ENCODE measurements at places on chromosomes 2 and 18. TPM values are rescaled to one million over a fixed set of nuclear protein-coding genes. Genes with fewer than 3 reads are reported as not detected.

The VIL1 gene
- not detected for total RNA-seq

The SANBR gene
- total RNA-seq, result 6.1 TPM

The DSG4 gene
- total RNA-seq, result not detected

The RNPEPL1 gene
- total RNA-seq, result 58.1 TPM

The ELOA2 gene
- not detected for total RNA-seq

The AKAIN1 gene
- total RNA-seq, result not detected

The HAAO gene
- total RNA-seq, result 4.1 TPM

The POTEI gene
- 0.79 TPM for total RNA-seq

GRCh38 chr18:59067873-59068272 lies 71.8 kb upstream of the SEC11C start:
- DNase-seq, result no peak

GRCh38 chr2:121253674-121254240 lies 31.2 kb downstream of the TFCP2L1 start:
- DNase-seq, result no peak

GRCh38 chr2:159086342-159086741 lies 117.9 kb downstream of the TANC1 start:
- peak; percentile 73 for DNase-seq

DNA sequence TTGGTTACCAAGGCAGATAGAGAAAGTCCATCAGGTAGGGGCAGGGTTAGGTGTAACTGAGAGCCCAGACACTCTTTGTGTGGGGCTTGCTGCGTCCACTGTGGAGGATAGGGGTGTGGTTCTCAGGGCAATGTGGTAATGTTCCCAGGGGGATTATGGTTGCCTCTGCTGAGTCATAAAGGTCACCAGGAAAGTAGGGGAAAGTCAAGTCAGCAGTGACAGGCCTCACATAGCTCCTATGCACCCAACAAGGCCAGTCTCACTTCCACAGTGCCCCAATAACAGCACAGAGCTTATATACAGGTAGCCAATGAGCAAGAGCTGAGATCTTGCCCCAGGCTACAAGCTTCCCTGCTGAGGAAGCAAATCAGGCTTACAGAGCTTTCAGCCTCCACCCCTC lies 1438.0 kb upstream of the ZEB2 start:
- no peak for DNase-seq

GRCh38 chr2:30026091-30027055 lies 105.0 kb upstream of the ALK start:
- peak; percentile 76 for DNase-seq

GRCh38 chr2:10497797-10498251 lies 49.7 kb upstream of the ODC1 start:
- peak; percentile 76 for DNase-seq

GRCh38 chr18:75071866-75072671 lies 136.9 kb downstream of the PTGR3 start:
- DNase-seq, result no peak

DNA sequence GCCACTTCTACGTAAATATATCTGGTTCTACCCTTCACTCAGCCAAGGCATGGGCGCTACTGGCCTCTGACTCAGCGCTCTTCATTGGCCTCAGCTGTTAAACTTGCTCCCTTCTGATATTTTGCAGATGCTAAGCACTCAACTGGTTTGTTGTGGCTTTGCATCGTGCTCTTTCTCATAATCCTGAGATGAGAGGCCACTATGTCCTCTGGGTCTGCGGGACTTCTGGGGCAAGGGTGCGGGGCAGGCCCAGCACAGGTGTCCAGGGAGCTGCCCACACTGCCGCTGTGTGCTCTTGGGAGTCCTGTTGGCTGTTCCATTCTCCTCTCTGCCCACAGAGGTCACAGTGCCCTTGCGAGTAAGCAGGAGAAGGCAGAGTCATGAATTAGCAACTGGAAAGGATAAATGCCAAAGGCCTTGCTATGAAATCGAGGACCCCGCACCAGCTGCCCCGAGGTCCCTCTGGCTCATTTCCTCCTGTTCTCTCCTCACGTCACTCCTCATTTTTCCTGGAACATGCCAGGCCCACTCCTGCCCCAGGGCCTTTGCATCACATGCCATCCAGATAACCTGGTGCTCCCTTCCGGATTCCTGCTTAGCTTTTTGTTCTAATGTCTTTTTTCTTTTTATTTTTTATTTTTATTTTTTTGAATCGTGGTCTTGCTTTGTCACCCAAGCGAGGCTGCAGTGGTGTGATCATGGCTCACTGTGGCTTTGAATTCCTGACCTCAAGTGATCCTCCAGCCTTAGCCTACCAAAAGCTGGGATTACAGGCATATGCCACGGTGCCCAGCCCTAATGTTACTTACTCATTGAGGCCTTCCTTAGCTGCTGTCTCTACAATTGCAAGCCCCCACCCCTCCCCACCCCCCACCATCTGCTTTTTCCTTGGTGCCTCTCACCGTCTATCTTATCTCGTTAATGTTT lies 34.9 kb upstream of the MAT2A start:
- DNase-seq, result no peak

DNA sequence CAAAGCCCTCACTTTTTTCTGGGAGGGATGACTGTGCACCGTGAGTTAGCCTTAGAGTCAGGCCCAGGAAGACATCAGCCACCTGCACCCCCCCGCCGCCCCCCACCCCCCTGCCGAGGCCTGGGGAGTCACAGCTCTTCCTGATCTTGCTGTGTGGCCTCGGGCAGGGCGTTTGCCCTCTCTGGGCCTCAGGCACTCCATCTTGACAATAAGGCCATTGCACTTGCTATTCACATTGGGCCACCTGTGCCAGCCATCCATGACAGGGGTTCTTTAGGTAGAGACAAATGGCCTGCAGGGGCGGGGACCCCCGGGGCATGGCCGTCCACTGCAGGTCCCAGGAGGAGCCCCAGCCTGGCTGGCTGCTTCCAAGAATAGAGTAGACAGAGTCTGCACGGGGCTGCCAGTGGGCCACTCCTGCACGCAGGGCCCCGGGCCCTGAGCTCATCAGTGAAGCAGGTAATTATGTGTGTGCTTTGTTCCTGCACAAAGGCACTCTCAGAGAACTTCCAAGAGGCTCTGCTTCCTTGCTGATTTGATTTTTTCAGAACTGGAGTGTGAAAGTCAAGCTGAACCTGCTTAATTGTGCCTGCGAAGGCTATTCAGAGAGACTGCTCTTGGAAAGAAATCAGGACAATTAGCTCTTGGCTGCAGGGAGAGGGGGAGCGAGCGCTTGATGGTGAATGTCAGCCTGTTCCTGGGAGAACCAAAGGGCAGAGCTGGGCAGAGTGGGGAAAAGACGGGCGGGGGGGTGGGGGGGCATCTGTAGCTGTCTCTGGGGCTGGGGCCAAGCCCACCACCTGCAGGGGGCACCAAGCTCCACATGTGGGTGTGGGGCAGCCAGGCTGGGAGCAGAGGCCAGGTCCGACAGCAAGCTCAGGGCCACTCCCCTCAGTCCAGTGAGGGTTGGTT lies 40.3 kb downstream of the RRM2 start:
- DNase-seq, result no peak

DNA sequence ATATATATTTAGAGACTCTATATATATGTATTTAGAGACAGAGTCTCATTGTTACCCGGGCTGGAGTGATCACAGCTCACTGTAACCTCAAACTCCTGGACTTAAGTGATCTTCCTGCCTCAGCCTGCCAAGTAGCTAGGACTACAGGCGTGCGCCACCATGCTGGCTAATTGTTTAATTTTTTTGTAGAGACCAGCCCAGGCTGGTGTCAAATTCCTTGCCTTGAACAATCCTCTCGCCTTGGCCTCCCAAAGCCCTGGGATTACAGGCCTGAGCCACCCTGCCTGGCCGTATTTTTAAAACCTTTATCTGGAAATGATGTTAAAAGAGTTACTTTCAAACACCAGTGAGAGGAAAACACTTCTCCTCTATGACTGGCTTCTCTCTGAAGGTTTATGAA lies 30.9 kb upstream of the PGAP1 start:
- DNase-seq, result no peak

GRCh38 chr18:51811883-51812282 lies 528.1 kb upstream of the DCC start:
- no peak for DNase-seq

DNA sequence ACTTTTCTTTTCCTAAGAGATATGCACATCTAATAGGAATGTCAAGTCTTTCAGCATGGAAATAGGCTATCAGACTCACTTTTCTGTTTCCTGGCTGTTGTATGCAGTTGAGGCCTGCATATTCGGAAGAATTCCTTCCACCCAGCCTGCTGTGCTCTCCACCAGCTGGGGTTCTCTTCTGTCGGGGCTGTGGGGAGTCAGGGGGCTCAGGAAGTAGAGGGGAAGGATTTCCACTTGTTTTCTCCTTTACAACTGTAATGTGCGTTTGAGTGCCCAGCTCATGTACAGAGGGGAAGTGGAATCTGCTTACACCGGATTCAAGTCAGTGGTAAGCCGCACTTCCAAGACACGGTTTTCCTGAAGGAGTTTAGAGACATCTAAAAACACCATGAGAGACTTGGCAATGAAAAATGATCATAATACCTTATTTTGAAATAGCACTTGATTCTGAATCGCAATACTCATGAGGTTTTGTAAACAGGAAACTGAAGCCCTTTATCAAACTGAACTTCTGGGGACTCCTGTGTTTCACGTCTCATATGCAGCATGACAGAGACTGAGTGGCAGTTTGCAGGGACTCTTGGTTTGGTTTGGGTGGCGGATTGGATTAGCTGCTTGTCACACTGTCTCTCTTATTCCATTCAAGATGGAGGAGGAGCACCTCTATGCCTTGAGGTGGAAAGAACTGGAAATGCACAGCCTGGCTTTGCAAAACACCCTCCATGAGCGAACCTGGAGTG lies 90.4 kb downstream of the MTCL1 start:
- DNase-seq, result no peak

DNA sequence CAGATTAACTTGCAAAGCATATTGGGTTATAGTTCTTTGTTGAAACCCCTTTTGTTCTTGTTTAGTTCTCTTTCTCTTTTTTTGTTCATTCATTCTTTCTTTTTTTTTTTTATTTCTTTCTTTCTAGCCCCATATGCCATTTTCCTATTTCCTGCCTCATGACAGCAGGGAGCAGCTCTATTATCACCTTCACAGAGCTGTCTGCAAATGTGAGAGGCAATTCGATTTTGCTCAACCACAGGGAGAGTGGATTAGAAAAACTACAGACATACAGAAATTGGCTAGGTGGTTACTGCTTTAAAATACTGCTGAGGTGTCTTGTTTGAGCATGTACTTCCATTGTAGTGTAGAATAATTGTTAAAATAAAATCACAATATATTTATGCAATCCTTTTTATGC lies 44.2 kb upstream of the TBR1 start:
- no peak for DNase-seq

DNA sequence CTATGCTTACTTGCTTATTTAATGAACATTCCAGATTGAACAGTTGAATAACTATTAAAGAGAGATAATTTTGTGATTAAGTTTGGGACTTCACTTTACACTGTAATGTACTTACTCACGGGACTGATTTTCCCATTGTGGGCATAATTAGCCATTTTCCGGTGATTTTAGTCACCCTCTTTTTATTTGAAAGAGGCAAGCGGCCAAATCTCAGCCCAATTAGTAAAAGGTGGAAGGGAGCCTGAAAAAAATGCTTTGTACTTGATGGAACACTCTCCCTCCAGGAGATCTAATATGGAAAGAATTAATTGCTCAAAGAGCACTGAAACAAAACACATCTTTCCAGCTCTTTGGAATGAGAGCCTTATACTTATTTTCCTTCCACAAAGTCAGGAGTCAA lies 50.2 kb downstream of the CALCRL start:
- DNase-seq, result no peak

DNA sequence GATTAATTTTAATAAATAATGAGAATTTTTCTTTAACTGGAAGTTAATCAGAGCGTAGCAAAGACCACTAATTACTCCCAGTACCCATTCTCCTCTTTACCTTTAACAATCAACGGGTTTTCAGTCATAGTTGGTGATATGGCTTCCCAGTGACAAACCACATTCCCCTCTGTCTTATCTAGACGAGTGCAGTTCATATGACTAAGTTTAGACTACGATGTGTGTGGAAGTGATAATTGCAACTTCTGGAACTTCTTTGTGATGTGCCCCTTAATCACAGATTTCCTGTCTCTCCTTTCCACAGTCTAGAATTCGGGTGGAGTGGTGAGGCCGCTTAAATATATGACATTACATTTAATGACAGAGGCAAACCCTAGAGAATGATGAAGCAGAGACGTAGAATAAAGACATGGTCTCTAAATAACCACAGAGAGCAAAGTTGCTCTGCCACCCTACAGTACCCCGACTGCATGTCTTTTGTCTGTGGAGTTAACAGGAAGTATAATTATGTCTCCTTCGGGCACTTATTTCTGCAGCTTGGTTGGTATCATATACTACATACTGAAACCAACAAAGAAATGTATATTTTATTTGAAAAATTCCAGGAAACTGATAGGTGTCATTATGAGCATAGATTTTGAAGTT lies 693.3 kb upstream of the CDH7 start:
- DNase-seq, result no peak

DNA sequence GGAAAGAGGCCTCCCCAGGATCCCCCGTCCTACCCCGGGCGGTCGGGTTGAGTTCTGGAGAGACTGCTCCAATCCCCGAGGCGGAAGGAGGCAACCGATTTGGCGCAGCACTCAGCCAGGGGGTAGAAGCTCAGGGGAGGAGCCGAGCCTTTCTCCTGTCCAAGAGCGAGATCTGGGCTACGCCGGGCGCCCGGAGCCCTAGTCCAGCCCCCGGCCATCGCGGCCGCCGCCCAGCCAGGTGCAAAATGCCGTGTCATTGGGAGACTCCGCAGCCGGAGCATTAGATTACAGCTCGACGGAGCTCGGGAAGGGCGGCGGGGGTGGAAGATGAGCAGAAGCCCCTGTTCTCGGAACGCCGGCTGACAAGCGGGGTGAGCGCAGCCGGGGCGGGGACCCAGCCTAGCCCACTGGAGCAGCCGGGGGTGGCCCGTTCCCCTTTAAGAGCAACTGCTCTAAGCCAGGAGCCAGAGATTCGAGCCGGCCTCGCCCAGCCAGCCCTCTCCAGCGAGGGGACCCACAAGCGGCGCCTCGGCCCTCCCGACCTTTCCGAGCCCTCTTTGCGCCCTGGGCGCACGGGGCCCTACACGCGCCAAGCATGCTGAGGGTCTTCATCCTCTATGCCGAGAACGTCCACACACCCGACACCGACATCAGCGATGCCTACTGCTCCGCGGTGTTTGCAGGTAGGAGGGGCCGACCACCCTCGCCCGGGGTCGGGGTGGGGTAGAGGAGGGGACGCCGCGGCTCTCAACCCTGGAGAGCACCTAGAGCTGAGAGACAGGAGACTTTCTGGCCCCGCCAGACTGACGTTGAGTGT lies at the start of gene DYSF:
Gene DYSF (plus strand): TSS at position 158 of the 817 bp plus-strand sequence.
- peak; percentile 80 for DNase-seq

- no peak for DNase-seq
Observed at GRCh38 chr2:147177071-147177857, 667.6 kb upstream of the ACVR2A start.

DNA sequence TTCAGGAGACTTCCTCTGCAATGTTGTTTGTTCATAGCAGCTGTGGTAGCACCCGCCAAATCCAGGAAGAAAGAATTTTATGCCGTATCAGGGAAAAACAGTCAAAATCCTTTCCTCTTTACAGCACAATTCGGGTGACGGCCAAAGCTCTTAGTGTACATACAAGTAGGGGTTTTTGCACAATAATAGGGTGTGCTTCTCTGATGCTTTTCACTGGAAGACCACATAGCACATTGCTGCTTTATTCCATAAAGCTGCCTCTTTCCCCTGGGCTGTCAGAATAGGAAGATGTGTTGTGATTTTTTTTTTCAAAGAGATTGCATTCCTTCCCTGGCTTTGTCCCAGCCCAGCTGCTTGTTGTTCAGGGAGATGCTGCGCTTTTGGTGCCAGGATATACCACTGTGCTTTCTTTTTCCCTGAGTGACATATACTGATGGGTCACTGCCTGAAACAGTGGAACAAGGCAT lies 27.2 kb upstream of the LANCL1 start:
- no peak for DNase-seq

Measured in right cardiac atrium (tissue), 5 donors.